AML-193 (cell line): ENCODE measurements at places on chromosomes 6 and 20.

GRCh38 chr6:13517116-13517515, 29.7 kb upstream of the GFOD1 start:
- DNase-seq = no peak

DNA sequence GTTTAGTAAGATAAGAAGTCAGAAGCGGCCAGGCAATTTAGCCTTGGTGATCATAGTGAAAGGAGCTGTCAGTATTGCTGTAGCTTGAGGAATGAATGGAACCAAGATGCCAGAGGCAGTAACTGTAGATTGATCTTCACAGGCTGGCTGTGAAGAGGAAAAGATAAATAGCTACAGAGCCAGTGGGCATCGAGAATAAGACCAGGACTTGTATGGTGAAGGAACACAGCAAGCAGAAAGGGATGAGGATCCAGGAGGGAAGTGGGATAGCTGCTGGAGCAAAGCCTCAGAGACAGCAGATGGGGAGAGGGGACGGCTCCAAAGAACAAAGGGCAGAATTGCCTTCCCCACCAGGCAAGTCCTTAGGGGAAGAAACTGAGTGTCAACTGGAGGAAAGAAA, 294.4 kb upstream of the PLN start:
- no peak for DNase-seq

DNA sequence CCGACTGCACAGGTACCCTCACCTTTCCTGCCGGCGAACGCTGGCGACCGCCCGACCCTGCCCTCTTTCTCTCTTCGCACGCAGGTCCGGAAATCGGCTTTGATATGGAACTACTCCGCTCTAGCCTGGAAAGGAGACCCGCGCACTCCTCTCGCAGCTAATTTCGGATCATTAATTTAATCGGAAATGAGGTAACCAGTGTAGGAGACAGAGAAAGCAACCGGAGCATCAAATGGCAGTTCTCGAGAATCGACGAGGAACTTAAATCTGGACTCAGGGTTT, 949 bp upstream of the ATXN1 start:
- DNase-seq = no peak

GRCh38 chr20:8645326-8645725, 423.6 kb upstream of the PLCB4 start:
- DNase-seq = no peak

GRCh38 chr20:53990003-53990402, 80.4 kb downstream of the BCAS1 start:
- DNase-seq = no peak

DNA sequence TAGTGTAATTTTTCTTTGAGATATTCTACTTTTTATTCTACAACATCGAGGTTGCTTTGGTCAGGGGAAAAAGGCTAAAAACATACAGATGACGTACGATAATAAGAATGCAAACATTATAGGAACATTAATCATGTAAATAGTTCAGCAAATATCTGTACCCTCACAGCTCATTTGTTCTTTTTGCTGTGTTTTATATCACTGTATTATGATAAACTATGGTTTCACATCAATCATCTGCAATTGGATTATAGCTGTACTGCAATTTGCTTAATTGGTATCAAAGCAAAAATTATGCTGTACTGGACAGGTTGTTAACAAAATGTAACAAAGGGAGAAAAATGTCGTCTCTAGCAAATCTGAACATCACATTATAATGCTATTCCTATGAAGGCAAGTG, 597.1 kb downstream of the EPHA7 start:
- no peak for DNase-seq

GRCh38 chr6:27911956-27912446, at the start of gene OR2B2:
TSS of gene OR2B2 (minus strand) at chr6:27912396. CDS start at chr6:27912319, 77 bp downstream.
- no peak for DNase-seq

DNA sequence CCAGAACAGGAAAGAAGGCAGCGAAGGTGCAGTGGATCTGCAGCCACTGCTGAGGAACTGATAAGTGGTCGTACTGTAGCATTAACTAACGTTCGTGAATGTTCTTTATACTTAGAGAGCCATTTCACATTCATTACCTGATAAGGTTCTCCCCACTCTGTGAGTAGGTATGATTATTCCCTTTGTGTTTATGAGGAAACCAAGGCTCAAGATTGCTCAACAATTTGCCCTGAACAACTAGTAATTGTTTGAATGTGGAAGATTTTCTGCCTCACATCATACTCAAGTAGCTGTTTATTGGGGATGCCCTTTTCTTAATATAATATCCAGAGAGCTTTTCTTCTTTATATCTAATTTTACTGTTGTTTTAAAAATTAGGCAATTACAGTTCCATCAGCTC, 24.9 kb upstream of the ELOVL5 start:
- no peak for DNase-seq

- DNase-seq = no peak
Observed at GRCh38 chr20:60365882-60366281, 407.7 kb downstream of the CDH26 start.

DNA sequence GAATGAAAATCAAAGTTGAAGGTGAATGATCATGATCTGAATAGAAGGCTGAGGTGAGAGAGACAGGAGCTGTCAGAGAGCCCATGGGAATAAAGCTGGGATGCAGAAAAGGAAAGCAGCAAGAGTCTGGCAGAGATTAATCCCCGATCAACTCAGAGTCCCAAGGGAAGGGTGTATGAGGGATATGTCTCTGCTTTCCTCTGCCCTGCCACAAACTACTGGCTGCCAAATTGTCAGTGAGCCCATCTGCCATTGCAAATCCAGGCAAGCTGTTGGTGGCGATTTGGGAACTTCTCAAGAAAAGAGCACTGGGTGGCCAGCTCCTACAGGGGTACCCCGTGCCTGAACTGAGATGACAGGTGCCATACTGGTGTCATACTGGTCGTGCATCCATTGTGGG, 705.5 kb upstream of the MAN1A1 start:
- DNase-seq = no peak

- peak; percentile 94 for DNase-seq
Observed at GRCh38 chr6:159983641-159984080, 14.8 kb downstream of the IGF2R start.

DNA sequence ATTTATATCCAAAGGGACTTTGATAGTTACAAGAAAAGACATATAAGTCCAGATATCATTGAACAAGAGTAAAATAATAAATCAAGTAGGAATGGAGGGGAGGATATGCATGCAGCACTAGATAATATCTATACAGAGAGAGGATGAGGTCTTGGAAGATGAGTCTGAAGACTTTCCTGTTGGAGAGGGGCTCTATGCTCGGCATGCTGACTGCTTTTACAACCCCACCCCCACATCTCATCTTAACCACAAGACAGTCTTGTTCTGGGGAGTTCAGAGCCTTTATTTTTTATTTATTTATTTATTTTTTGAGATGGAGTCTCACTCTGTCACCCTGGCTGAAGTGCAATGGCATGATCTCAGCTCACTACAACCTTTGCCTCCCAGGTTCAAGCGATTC, 48.4 kb upstream of the IER3 start:
- no peak for DNase-seq

GRCh38 chr20:51876313-51876940, 74.1 kb upstream of the SALL4 start:
- no peak for DNase-seq

- DNase-seq = no peak
Observed at GRCh38 chr20:35115606-35116005, 23.0 kb upstream of the TRPC4AP start.

GRCh38 chr20:63176034-63176426, 39.9 kb downstream of the YTHDF1 start:
- DNase-seq = no peak

DNA sequence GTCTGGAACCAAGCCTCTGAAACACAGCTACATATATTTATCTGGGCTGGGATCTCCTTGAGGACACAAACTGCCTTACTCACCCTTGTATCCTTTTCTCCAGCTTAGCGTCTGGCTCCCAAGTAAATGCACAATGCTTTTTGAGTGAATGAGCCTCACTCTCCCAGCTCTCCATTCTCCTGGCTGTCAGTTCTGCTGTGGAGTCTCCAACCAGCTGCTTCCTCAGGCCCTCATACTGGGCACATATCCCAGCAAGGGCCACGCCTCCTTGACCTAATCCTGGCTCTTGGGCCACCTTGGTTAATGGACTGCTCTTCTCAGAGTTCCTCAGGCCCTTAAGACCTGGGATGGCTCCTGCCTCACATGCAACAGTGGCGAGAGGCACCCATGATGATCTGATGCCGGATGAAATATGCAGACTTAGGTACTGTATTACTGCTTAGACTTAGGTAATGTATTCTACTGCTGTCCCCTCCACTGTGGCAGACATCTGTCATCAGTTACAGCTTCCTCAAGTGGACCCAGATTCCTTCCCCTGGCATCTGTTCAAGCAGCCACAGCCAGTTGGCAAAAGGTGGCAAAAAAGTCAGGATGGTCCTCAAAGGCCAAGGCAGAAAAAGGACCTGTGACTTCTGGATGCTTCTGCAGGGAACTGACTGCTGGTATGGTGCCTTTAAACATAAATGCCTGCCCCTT, 16.5 kb downstream of the SNHG17 start:
- DNase-seq = no peak

GRCh38 chr6:126945812-126946360, 172.6 kb upstream of the RSPO3 start:
- no peak for DNase-seq

GRCh38 chr6:73648166-73648565, 5.6 kb downstream of the SLC17A5 start:
- no peak for DNase-seq

DNA sequence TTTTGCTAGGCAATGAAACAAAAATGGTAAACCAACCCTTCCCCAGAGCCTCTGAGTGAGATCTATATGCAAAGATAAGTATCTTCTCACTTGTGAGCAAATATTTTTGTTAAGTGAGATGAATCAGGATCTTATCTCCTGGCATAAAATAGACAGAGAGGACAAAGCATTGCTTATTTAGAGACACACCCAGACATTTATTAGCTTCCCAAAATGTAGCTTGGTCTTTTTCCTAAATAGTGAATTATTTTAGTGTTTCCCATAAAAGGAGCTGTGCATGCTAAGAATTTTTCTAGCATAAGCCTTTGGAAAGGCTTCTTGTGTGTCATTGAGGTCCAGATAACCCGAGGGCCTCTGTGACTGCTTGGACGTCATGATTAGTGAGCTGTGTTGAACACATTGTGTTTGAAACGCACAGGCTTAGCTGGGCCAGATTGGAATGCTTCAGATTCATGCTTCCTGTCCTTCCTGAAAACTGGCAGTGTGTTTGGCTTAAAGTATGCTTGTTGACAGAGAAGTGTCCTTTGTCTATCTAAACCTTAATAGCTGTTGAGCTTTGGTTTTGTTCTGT, 16.5 kb downstream of the MTHFD1L start:
- no peak for DNase-seq

DNA sequence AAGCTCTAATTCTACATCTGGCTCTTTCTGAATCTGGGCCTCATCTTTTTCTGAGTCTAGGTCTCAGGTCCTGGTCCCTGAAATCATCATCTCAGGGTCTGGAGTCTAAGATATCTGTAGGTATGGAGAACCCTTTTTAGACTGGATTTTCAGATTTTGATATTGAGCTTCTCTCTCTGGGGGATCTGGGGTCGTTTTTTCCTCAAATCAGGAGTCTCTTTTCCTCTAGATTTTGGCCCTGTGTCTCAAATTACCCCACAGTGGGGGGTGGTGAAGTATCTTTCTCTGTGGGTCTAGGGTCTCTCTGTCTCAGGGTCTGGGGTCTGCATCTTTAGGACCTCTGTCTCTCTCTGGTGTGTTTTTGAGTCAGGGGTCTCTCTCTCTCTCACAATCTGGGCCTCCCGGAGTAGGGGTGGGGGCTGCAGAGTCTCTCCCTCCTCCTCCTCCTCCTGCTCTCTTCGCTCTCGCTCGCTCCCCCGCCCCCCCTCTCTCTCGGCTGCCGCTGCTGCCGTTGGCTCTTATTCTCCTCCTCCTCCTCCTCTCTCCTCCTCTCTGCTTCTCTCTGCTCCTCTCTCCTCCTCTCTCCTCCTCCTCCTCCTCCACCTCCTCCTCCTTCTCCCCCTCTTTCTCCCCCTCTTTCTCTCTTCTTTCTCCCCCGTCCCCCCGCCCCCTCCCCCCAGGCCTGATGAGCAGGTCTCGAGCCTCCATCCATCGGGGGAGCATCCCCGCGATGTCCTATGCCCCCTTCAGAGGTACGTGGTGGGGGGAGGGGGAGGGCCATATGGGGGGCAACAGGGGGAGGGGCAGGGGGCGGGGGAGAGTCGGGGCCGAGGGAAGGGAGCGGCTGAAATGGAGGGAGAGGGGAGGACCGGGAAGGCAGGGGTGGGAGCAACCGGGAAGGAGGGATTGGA, at the start of gene SYNGAP1:
TSS of gene SYNGAP1 (plus strand) at position 486 of the 911 bp plus-strand sequence. CDS start at position 686, 200 bp downstream.
- no peak for DNase-seq

DNA sequence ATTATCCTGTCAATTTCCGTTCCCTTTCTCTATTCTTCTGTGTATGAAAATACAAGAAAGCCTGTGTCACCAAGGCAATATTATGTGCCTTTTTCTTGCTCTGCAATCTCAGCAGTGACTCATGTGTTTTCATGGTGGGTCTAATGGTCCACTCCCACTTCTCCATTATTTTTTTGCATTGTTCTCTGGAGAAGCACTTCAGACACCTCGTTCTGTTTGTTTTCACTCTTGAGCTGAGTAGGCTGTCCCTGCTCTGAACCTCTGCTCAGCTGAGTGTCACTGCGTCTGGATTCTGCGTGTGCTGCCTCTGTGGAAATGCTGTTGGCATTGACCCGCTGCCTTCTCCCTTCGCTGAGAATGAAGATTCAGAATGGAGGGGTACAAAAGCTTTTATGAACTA, 230.6 kb downstream of the TMEM242 start:
- no peak for DNase-seq

GRCh38 chr20:45919542-45920399, 7.8 kb upstream of the PLTP start:
- DNase-seq = no peak

- no peak for DNase-seq
Observed at GRCh38 chr6:27616328-27617045, 143.6 kb upstream of the ZNF184 start.

GRCh38 chr6:2947445-2947844, 23.9 kb downstream of the SERPINB6 start:
- no peak for DNase-seq

DNA sequence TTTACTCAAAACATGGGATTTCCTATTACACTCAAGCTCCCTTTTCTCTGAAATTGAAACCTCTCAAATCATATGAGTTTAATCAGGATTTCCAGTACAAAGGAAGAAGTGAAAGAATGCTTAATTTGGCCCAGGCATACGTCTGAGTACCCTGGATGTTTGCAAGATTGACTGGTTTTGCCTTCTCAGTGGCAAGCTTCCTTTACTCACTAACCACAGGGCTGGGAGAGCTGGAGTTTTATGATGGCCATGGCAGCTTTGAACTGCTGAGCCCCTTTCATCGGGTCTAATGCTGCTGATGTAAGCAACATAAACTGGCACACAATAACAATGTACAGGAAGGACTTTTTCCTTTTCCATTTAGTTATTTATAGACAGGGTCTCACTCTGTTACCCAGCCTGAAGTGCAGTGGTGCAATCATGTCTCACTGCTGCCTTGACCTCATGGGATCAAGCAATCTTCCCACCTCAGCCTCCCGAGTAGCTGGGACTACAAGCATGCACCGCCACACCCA, 194.8 kb downstream of the SLC35F1 start:
- DNase-seq = no peak

GRCh38 chr6:42555477-42556457, 8.1 kb upstream of the UBR2 start:
- DNase-seq = no peak

- no peak for DNase-seq
Observed at GRCh38 chr20:15374682-15375081, 1037.3 kb upstream of the FLRT3 start.

- DNase-seq = no peak
Observed at GRCh38 chr6:158843751-158844683, 24.8 kb upstream of the EZR start.
